ENCODE measurements at places on chromosomes 7 and 10.
A peak's percentile ranks its signal among the peaks of the same experiment; 100 is the strongest.

GRCh38 chr10:14658331-14659127 is 116.2 kb downstream of the FAM107B start:
- DNase-seq: no peak

DNA sequence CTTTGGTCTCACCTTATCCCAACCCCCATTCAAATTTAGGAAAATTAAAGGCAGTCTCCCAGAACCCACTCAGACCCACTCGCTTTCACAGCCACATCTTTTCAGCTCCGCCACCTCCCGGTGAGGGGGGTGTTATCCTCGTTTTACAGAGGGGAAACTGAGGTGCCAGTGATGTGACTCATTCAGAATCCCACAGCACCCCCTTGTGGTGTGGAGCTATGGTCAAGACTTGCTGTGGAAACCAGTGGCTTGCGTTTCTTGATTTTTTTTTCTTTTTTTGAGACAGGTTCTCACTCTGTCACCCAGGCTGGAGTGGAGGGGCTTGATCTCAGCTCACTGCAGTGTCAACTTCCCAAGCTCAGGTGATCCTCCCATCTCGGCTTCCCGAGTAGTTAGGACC is 27.6 kb downstream of the SLC35G1 start:
- DNase-seq: no peak

DNA sequence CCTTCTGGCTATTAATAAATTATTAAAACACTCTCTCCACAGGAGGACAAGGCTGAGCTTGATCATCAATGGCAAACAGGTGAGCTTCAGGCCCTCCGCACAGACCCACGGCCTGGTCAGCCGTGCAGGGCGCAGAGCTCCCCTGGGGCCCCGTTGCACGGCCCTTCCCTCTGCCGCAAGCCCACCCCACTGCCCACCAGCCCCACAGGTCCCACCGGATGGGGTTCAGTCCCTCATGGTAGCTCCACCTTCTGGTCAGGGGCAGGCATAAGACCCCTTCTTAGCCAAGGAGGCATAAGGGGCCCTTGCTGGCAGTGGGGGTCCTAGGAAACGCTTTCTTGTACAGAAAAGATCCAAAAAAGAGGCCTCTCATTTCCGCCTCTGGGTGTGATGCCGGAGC is 84.6 kb downstream of the MAD1L1 start:
- no peak for DNase-seq

GRCh38 chr7:137583172-137583571 is 239.6 kb upstream of the PTN start:
- DNase-seq: no peak

DNA sequence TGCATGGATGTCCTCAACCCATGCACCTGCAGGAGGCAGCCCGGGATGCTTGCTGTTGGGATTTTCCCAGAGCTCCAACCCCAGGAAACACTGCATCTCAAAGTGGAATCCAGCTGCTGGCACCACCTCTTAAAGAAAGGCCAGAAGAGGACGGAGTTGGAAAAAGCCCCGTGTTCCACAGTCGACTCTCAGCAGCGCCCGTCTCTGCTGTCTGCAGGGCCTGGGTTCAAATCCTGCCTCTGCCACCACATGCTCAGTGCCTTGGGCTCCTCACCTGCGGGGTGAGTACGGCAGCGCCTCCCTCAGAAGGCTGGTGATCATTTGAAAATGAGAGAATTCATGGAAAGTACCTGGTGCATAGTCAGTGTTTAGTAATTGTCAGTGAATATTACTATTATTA is 65.6 kb upstream of the ZNF716 start:
- DNase-seq: no peak

DNA sequence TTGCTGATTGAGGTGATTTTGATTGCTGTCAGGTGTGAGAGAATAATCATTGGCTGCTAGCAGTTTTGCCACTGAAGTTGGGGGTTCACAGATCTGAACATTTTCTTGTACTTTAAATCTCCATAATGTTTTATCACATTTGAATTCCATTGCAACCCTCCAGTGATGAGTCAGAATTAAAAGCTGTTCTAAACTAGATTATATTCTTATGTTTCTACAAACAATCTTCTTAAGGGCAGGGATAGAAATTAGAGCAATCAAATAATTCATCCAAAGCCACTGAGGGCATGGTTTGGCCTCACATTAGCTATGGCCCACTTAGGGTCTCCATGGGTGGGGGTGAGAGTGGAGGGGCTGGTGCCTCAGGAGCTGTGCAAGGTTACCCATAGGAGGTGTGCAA is 53.0 kb upstream of the RPA3 start:
- no peak for DNase-seq

DNA sequence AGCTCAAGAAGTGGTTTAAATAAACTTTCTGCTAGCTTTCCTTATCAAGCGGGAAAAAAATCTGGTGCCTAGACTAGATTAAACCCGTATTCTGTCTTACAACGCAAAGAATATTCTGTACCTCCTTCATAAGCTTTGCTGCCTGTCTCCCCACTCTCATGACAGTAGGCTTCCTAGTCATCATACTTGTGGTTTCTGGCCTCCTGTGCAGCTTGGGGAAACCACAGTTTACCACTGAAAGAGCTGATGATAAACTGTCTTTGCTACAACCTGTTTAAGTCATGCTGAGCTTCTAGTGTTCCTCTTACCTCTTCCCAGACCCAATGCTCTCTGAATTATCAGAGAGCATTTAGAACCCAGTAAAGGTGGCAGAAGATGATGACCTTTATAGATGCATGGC is 55.0 kb downstream of the PODXL start:
- DNase-seq: no peak

- no peak for DNase-seq
Observed at GRCh38 chr10:6091630-6092029, 2.8 kb downstream of the RBM17 start.

DNA sequence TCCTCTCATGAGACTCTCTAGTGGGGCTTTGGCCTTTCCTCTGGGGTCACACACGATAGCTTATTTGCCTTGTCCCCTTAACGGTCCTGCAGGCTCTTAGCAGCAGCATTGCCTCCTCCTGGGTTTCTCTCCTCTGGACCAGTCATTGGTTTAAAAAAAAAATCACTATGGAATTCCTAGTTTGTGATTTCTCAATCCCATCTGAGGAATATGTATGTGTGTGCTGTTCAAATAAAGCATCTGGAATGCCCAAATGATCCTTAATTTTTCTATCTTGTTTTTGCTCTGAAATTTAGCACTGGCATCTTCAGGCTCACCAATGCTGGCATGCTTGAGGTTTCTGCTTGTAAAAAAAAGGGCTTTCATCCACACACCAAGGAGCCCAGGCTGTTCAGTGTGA is 30.5 kb downstream of the ACTA2 start:
- no peak for DNase-seq

- no peak for DNase-seq
Observed at GRCh38 chr7:64849250-64849923, 53.7 kb upstream of the ZNF273 start.

DNA sequence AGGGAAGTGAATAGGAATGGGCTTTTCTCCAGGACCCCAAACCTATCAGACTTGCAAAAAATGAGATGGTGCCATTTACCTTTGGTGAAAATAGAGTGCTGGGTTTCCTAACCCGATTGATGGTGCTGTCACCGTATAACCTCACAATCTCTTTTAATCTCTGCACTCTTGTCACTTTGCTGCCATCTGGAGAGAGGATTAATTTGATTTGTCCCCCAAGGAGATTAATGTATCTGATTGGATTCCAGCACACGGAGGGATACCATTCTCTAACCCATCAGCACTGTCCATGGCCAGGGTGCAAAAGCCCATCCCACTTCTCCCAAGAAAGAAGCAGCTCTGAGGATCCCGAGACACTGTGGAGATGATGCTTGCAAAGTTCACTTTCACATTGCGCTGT is 86.3 kb upstream of the NFE2L3 start:
- DNase-seq: no peak

DNA sequence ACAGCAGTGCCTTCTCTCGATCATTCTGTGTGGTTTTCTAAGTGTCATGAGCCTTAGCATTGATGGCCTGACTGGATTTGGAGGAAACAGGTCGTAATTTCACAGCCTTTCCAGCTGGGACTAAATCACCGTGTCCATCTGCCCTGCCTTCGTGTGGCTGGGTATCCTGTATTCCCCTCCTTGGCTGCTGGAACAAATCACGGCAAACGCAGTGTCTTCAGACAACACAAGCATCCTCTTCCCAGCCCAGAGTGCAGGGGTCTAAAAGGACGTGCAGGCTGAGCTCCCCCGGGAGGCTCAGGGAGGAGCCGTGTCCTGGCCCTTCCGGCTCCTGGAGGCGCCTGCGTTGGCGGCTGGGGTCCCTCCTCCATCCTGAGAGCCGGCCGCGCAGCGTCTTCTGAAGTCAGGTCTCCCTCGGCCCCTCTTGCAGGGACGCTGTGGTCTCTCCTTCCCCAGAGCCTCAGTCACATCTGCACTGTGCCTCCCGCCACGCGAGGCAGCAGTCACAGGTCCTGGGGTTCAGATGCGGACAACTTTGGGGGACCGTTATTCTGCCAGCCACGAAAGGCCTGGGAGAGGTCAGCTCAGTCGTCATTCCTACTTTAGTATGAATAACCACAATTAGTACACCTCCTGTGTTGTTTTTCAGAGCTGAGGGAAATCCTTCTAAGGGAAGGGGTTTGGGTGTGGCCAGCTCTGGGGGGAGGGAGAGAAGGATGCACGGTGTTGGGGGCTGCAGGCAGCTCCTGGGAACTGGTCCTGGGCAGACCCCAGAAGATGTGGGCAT is 41.1 kb downstream of the FAM20C start:
- no peak for DNase-seq

- no peak for DNase-seq
Observed at GRCh38 chr10:78582540-78582939, 486.2 kb upstream of the ZMIZ1 start.

DNA sequence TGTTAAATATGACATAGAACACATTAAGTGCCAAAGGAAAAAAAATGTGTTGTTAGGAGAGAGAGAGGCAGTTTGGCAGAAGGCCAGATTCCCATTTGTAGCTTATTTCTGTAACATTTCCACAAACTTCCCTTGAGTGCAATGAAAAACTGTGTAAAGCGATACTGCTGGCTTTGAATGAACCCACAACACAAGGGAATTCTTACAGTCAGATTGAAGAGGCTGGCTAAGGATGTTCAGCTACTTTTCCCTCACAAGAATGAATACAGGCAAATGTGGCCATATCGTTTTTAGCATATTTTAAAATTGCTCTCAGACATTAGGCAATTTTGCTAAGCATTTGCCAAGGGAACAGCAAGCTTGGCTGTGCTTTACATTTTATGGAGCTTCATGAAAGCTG is 614.1 kb upstream of the FZD8 start:
- no peak for DNase-seq

- DNase-seq: no peak
Observed at GRCh38 chr10:88661577-88661976, 2.7 kb upstream of the LIPF start.

DNA sequence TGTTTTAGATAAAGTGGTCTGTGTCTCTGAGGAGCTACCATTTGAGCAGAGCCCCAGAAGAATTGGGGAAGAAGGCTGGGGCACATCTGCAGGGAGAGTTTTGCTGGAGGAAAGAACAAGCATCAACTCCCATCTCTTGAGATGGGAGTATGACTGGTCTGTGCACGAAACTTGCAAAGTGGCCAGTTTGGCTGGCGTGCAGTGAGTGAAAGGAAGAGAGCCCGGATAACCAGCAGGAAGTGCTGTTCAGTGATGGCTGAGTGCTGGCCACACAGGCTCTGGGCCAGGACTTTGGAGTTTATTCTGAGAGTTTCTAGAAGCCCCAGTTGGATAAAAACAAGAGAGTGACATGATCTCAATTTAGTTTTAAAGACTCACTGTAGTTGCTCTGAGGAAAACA is 34.4 kb upstream of the SVIL start:
- DNase-seq: no peak

- DNase-seq: no peak
Observed at GRCh38 chr10:14975672-14976273, 16.6 kb downstream of the MEIG1 start.

GRCh38 chr10:113080925-113081229 is 130.8 kb downstream of the TCF7L2 start:
- DNase-seq: no peak

GRCh38 chr10:114246679-114247305 is 7.7 kb downstream of the VWA2 start:
- no peak for DNase-seq

GRCh38 chr7:106773228-106773627 is 91.9 kb upstream of the PIK3CG start:
- no peak for DNase-seq

- DNase-seq: no peak
Observed at GRCh38 chr10:71916827-71917226, 47.4 kb upstream of the CHST3 start.

GRCh38 chr10:118751265-118751664 is 3.5 kb downstream of the CACUL1 start:
- DNase-seq: no peak

DNA sequence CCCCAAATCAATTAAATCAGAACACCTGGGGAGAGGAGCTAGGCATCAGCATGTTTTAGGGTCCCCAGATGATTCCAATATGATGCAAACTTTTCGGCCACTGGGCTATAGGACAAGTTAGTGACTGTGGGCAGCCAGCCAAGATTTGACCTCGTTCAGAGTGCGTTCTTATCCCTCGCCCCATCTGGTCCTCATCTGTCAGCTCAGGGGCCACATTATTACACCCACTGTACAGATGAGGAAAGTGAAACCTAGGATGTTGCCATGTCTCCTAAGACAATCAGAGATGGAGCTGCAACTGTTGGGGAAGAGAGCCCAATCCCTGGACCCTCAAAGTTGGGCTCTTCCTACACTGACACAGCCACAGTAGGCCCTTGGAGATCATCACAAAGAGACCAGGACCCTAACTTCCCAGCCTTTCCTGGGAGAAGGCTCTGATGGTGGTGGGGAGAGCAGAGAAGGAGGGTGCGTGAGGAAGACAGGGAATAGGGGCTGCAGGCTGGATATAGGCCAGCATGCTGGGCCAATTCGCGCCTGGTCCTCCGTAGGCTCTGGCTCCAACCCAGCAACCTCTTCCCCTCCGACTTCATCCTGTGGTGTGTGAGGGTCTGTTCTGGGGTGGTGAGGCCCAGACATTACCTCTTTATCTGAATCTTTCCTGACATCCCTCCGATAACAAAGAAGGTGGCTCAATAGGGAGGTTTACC is 109.4 kb upstream of the ZMIZ1 start:
- DNase-seq: no peak

GRCh38 chr7:25179771-25180591 is 48.3 kb downstream of the NPVF start:
- DNase-seq: peak; percentile 89

DNA sequence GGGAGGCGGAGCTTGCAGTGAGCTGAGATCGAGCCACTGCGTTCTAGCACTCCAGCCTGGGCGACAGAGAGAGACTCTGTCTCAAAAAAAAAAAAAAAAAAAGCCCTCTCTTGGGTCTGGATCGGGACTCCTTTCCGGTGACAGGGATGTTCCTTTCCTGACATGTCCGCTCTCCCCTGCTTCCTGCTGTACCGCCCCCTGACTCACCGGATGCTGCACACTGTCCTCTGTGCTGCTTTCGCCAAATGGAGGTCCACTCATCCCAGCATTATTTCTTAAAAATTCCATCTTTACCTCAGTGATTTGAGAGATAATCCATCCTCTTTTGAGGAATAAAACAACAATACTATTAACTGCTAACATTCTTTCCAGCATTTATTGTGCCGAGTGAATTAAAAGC is 113.8 kb upstream of the EEPD1 start:
- no peak for DNase-seq
